ENCODE measurements at places on chromosomes 11 and 22.
A peak's percentile ranks its signal among the peaks of the same experiment; 100 is the strongest.

GRCh38 chr11:74400606-74401005, 2.4 kb upstream of the PGM2L1 start:
- no peak for DNase-seq

DNA sequence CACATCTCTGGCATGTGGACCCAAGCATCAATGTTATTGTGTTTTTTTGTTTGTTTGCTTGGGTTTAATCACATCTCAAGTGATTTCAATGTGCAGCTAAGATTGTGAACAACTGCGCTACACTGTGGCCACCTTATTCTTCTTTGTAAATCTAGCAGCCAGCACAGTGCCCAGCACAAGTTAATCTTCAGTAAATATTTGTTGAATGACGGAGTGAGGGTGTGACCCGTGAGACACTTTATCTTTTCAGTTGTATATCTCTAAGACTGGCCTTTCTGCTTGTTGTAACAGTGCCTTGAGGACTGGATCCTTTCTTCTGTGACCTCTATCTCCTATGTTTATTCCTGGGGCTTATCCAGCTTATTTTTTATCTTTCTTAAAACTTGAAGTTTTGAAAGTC, 21.4 kb upstream of the AMOTL1 start:
- DNase-seq, result no peak

GRCh38 chr11:23112390-23112789, 252.1 kb upstream of the CCDC179 start:
- no peak for DNase-seq

DNA sequence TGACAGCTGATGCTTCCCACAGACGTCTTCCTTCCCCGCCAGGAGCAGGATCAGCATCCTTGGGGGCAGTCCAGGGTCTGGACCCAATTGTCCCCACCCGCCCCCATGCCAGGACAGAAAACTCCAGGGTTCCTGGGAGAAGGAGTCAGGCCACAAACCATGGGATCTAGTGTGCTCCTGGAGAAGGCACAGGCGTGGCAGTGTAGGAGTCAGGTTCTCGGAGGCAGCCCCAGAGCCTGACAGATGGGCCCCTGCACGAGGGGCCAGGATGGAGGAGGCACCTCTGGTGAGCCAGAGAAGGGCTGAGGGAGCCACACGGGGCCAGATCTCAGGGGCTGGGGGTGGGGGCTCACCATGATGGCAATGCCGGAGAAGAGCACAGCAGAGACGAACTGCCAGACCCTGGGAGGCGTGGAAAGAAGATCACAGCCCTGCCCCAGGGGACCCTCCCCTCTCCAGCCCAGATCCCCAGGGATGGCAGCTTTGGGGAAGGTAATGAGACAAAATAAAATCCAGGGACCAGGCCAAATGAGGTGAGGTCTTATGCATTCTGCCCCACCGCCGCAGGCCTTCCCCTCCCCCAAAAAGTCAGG, 13.6 kb downstream of the TP53I11 start:
- no peak for DNase-seq

GRCh38 chr22:37563153-37564081, 3.1 kb downstream of the CDC42EP1 start:
- DNase-seq, result peak; percentile 96

- DNase-seq, result no peak
These were observed 45.0 kb downstream of the SMCO4 start for GRCh38 chr11:93498161-93498560.

DNA sequence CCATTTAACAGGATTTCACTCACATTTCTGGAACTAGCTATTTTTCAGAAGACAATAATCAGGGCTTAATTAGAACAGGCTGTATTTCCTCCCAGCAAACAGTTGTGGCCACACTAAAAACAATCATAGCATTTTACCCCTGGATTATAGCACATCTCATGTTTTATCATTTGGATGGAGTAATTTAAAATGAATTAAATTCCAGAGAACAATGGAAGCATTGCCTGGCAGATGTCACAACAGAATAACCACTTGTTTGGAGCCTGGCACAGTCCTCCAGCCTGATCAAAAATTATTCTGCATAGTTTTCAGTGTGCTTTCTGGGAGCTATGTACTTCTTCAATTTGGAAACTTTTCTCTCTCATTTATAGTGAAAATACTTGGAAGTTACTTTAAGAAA, 9.2 kb downstream of the PRSS23 start:
- no peak for DNase-seq

DNA sequence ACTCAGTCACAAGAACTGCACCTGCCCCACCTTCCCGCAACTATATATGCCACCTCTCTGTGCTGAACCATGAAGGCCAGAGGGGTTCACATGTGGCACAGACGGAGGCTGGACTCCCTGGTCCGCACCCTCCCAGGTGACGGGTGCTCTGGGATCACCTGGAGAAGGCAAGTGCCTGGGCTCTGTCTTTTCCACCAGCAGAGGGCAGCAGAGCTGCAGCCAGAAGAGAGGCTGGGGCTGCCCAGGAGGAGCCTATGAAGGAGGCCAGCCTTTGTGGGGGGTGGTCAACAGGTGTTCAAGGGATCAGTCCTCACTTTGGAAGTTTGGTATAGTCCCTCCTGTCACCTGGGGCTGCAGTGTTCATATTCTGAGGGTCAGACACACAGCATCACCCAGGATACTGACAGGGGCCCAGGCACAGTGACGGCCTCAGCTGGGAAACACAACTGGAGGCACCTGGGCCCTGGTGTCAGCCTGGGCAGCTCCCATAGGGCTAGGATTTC, 39.2 kb upstream of the IGLL5 start:
- no peak for DNase-seq

- no peak for DNase-seq
These were observed 12.7 kb upstream of the C11orf91 start for GRCh38 chr11:33713151-33713855.

DNA sequence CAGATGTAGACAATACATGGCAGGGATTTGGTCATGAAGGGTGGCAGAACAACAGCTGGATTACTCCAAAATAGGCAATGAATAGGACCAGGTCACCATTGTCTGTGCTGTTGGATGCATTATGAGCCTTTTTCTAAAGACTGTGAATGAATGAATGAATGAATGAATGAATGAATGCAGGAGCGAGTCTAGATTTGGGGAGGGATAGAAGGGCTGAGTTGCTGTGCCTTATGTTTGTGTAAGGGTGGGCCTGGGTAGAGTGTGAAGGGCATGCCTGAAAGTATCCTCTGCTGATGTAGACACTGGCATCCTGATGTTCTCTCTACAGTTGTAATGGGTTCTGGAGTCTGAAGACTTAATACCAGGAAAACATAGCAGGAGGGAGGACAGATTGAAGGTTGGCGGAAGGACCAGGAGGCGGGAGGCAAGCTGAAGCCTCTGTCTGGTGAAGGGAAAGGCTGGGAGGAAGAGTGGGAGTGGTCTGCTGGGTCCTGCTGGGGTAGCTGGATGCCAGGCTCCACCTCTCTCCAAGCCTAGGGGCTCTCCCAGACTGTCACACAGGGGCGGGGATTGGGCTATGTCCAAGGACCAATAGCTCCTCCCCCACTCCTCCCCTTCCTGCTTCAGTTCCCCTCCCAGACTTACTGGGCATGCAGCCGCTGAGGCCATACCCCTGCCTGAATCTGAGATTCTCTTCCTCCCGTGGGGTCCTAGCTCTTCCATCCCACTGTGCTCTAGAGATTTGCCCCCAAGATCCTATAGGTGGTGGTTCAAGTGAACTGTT, 4.8 kb downstream of the TRIM3 start:
- DNase-seq, result no peak

- no peak for DNase-seq
These were observed 117.1 kb downstream of the ENTHD1 start for GRCh38 chr22:39776295-39777009.

- no peak for DNase-seq
These were observed 15.5 kb downstream of the TSKU start for GRCh38 chr11:76798671-76799065.

DNA sequence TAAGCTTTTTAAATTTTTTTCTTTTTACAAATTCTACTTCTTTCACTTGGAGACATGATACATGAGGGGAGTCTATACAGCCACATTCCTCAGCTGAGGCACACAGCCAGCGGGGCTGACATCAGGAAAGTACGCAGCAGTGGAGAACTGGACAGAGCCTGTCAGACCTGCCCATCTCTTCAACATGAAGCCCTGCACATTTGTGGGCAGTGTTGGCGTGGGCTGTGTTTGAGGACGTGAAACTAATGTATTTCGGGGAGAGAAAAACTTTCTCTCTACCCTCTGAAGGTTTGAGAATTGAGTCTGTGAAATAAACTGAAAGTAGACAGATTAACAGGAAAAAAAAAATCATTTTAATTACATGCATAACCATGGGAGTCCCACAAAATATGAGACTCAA, 84.8 kb upstream of the HTATIP2 start:
- DNase-seq, result no peak

DNA sequence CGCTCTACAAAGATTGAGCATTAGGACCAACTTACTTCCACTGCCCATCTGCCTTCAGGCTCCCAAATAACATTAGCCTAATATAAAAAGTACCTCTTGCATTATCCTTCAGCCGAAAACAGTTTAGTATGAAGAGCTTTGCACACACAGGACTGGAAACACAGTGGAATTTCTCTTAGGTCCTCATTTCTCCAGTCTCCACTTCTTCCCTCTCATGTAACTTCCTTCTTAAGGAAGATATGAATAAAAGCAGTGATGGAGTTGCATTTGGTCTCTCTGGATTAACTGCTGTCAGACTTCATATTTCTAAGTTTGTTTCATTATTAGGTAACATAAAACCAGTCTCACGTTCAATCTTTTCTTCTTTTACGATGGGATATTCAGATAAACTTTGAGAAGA, 5.6 kb upstream of the MPEG1 start:
- DNase-seq, result no peak

GRCh38 chr22:17785185-17786184, 11.2 kb upstream of the BID start:
- DNase-seq, result no peak

- DNase-seq, result no peak
These were observed 39.3 kb upstream of the CELSR1 start for GRCh38 chr22:46576556-46577367.

DNA sequence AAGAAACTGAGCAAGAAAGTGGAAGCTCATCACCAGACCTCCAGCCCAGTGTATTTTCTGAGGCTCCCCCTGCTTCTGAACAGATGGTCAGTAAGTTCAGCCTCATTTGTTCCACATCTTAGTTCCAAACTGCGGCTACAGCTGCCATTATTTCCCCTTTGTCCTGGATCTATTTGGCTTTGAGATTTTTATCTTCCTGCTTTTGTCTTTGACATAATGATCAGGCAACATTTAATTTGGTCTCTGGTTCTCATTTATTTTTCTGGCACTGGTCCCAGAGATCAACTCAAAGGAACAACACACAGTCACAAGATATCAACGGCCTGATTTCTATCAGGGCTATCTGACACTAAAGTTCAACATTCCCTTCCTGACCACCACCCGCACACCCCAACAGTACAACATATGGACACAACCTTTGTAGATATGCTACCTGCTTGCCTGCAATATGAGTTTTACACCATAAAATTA, 137.5 kb downstream of the FAM76B start:
- no peak for DNase-seq

- peak; percentile 43 for DNase-seq
These were observed 30.5 kb downstream of the RRM1 start for GRCh38 chr11:4125141-4125540.

GRCh38 chr11:1468002-1468401, 18.6 kb downstream of the MOB2 start:
- no peak for DNase-seq

- DNase-seq, result no peak
These were observed 12.1 kb upstream of the TMEM45B start for GRCh38 chr11:129803533-129803932.

GRCh38 chr11:128520888-128521681, 66.3 kb downstream of the ETS1 start:
- DNase-seq, result no peak

GRCh38 chr11:3902441-3902840, 47.0 kb downstream of the STIM1 start:
- DNase-seq, result no peak

DNA sequence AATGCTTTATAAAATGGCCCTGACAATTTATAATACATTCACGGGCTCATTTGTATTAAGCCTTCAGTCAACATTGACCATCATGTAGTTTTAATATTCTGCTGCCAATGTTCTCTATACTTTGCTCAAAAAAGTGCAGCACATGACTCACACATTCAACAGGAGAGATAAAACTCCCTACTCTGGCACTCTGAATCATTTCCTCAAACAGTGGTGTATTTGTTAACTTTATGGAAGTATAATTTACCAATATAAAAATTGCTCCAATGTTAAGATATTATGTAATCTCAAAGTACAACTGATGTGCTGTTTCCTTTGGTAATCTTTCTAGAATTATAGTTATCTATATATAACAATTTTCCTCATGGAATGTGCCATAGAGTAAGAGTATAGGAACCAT, 39.9 kb downstream of the MAML2 start:
- DNase-seq, result peak; percentile 44

DNA sequence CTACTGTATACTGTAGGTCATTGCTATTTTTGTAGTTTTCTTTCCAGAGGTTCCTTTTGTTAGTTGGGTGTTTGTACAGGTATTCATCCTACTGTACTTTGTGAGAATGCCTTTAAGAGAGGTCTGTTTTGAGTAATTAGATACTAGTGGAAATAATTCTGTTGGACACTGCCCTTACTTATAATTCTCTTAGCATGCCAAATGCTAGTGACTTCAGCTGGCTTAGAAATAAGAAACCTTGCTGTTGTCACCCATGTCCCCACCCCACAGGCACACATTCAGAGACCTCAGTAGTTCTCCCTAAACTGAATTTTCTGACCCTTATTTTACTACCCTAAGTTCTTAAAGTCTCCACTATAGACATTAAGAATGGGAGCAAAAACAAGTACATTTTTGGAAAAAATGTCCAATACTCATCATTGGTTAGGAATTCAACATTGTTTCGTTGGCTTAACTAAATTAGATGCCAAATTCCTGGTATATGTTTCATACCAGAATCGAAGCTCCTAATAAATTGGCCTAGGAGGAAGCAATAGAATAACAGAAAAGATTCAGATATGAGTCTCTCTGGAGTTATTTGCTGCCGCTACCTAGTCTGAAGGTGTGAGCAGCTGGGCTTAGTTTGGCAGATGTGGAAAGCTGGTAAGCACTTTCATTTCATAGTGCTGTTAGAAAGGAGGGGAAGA, 28.4 kb downstream of the ZNF143 start:
- no peak for DNase-seq

DNA sequence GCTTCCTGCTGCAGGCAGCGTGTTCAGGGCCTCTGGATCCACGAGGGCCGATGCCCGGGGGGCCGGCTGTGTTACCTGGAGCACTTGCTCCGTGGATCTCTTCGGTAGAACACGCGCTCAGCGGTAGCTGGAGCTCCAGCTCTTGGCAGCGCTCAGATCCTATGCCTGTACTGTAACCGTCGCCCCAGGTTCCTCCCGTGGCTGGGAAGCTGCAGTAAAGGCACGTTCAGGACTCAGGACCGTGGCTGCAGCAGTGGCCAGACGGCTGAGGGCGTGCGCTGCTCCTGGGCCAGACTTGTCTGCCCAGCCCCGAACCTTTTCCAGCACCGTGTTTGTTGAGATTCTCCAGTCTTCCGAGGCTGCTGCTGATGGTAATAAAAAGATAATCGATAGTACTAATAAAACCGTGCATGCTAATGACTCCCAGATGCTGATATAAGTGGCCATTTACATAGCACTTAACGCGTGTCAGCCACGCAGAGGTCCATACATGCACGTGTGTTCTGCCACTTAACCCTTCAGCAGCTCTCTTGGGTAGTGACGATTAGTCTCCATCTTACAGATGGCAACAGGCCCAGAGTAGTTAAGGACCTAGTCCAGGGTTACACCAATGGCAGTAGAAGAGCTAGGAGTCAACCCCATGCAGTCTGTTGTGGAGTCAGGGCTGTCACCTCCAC, 1.4 kb downstream of the MOV10L1 start:
- DNase-seq, result no peak
